Stimulated activated CD8-positive, alpha-beta memory T cell treated with anti-CD3 and anti-CD28 coated beads, Interleukin-4, amount 100 ng/mL, for 4 hours (primary cell): ENCODE measurements at places on chromosomes 3 and 15.

GRCh38 chr3:80750637-80751036 lies 982.8 kb upstream of the ROBO1 start:
- no peak for DNase-seq

GRCh38 chr15:48426044-48426443 lies 94.8 kb downstream of the DUT start:
- no peak for DNase-seq

GRCh38 chr15:72206677-72207000 lies 9.1 kb upstream of the GRAMD2A start:
- no peak for DNase-seq

- no peak for DNase-seq
Measured at GRCh38 chr3:47412842-47413520, 32.2 kb downstream of the PTPN23 start.

- no peak for DNase-seq
Measured at GRCh38 chr15:88231909-88232644, 24.5 kb downstream of the NTRK3 start.

DNA sequence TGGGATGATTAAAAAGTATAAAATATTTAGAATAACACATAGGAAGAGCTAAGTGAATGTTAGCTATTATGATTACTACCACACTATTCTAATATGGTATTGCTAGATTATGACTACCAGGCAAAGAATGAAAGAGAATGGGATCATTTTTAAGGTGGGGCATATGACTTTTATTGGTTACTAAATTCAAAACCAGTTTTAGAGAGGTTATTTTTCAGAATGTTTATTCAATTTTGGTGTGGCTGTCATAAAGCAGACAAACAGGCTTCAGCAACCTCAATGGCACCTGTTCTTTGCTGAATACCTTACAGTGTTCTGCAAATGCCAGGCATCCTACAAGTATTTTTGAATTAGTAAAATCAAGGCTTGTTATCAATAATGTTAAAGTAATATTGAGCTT lies 12.8 kb downstream of the SPTSSB start:
- DNase-seq: no peak

DNA sequence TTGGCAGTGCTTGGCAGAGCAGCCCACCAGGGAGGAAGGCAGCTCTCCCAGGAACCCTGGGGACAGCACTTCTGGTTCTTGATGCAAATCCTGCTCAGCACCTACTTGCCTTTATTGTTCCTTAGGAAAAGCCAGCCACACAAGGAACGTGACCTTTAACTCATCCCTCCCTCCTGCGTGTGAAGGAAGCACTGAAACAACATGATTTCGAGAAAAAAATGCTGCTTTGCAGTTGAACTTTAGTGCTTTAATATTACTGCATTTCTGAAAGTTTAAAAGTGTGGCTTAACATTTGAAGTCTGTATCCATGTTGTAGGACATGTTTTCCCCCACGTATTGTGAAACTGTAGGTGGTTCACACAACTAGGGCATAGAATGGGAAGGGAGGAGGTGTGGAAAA lies 50.4 kb upstream of the CTNNB1 start:
- DNase-seq: no peak

DNA sequence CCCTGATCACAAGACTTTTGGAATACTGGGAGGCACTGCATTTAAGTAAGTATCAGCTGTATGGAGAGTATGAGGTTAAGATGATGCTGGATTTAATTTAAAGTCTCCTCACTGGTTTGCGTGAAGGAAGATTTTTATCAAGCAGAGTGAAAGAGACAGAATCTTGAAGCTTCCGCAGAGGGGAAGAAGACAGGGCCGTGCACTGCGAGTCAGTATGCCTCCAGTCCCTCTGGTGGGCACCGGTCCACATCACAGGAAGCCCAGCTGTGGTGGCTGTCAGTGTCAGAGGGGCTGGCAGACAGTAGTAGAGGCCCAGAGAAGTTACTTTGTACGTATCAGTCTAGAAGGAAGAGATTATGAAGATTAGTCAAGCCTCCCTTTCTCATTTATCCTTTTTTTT lies 379.0 kb upstream of the TPRG1 start:
- DNase-seq: no peak

GRCh38 chr3:27827041-27827440 lies 104.9 kb upstream of the EOMES start:
- no peak for DNase-seq

DNA sequence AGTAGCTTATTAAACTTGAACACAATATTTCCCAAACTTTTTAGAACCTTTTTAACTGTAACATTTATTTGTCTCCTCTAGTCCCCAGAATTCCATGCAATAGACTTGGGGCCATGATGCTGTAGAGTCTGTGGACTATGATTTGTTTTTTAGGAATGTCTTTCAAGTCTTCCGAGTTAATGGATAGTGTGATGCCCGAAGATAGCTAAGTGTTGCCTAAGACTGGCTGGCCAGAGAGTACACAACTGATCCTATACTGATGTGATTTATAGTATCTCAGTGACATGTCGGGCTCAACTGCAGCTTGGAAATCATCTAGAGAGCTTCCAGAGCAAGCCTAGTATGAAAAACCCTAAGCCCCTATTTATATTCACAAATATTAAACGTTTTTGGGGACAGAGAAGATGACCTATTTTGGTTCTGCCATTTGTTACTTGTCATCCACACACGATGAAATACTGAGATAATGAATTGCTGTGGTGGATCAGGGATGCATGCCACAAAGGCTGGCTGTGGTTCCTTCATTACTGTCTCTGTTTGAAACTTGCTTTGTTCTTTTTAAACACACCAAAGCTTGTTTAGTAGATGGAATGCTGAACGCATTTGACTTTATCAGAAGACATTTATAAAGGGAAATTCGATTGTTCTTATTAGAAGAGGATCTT lies 507.4 kb downstream of the TAFA4 start:
- no peak for DNase-seq

- DNase-seq: no peak
Measured at GRCh38 chr3:190307164-190307545, 15.1 kb downstream of the CLDN1 start.
